ENCODE measurements at places on chromosomes 4 and X.
A peak's percentile ranks its signal among the peaks of the same experiment; 100 is the strongest.

- no peak for DNase-seq
Observed at GRCh38 chrX:118212817-118213183, 96.2 kb upstream of the KLHL13 start.

DNA sequence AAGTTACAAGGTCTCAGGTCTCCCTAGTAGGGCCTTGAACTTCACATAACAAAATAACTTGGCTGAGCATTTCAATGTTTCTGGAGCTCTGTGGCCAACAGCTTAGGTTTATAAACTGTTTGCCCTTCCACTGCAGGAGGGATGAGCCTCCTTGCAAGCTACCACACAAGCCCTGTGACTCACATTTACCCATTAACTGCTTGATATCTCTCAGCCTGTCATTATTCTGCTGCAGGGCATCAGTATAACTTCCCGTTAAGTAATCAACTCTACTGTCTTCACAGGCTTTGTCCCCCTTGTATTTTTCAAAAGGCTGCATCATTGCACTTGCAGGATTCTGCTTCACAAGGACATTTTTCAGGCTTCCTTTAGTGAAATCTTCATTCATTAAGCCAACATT lies 151.7 kb upstream of the CXCL13 start:
- no peak for DNase-seq

DNA sequence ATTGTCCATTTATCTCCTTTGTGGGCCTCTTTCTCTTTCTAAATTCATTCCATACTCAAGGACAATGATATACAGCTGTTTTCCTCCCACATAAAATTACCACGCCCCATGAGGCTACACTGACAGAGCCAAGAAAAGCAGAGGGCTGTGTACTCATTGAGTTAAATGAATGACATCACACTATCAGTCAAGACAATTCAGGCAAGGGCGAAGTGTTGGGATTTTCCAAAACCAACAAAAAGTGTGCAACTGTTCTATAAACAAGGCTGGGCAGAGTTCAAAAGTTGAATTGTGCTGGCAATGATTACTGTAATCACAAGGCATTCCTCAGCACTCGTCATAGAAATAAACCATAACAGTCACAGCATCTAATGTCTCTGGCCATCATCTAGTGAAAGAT lies 799.6 kb upstream of the DIAPH2 start:
- no peak for DNase-seq

DNA sequence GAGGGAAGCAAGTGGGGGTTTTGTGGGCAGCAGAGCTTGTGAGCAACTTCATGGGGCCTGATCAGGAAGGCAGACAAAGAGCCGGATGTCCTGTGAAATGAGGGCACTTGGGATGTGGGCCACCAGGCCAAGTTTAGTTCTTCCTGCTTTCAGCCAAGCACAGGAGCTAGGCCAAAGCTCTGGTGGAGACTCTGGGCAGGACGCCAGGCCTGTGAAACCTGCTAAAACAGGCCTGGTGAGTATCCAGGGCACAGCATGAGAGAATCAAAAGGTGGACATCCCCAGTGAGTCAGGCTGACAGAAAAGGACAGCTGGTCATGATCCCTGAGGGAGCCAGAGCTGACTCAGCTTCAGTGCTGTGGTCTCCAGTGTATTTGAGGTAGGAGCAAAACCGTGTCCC lies 95.7 kb downstream of the NPNT start:
- no peak for DNase-seq

- DNase-seq, result no peak
Observed at GRCh38 chr4:117699595-117699994, 334.7 kb upstream of the NDST3 start.

GRCh38 chr4:26842911-26843310 lies 17.7 kb upstream of the STIM2 start:
- DNase-seq, result no peak

GRCh38 chrX:102959471-102959870 lies 22.4 kb downstream of the RAB40AL start:
- no peak for DNase-seq

GRCh38 chrX:9955506-9955905 lies 11.7 kb upstream of the CLDN34 start:
- DNase-seq, result no peak

DNA sequence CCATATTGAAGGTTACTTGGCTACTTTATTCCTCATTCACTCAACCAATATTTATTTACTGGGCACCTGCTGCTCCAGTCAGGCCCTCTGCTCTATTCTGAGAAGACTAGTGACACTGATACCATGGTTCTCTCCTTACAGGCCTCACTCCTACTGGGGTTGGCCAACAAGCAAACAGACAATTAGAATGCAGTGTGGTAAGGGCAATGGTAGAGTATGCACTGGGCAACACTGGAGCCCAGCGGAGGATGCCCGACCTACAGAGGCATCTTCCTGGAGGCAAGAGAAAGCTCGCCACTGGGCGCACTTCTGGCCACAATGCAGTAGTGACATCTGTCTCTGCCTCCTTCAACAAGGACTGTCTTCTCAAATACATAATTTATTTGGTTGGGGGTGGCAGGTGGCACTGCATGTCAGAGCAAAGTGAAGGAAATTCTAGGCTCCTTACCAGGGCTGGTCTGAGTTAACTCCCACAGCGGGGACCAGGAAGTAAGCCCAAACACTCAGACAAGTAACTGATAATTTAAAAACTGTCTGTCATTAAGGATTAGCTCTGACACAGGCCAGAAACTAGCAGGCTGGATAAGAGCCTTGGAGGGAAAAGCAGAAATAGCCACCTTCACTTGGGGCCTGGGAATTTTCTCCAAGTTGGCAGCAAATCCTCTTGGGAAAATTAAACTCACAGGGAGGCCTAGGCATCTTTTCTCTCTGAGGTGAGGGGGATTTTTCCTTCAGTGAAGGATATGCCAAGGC lies 150.7 kb upstream of the EOLA2 start:
- DNase-seq, result no peak

GRCh38 chr4:98692411-98692810 lies 34.0 kb upstream of the TSPAN5 start:
- DNase-seq, result no peak

- DNase-seq, result no peak
Observed at GRCh38 chrX:141701072-141701471, 2.5 kb upstream of the SPANXD start.

- DNase-seq, result no peak
Observed at GRCh38 chr4:79048878-79049277, 109.6 kb upstream of the PAQR3 start.

GRCh38 chrX:3582451-3582850 lies 131.0 kb downstream of the PRKX start:
- DNase-seq, result no peak

DNA sequence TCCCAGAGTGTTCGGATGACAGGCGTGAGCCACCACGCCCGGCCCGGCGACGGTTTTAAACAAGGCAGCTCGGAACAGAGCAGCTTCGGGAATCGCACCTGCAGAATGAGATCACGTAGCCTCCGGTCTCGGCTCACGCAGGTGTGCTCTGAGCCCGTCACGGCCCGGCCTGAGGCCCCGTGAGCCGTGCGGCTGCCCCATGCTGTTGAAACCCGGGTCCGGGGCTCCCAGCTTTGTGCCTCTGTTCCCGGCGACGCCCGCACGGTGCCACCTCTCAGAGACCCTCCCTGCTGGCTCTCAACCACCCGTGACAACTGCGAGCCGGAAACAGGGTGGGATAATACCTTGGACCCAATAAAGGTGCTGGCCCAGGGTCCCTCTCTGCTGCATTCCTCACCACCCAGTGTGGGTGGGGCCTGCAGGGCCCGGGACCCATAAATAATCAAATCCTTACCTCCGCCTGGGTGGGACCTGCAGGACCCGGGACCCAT lies 13.4 kb upstream of the PLCXD1 start:
- DNase-seq, result no peak

GRCh38 chr4:165700855-165701254 lies 172.2 kb upstream of the TLL1 start:
- DNase-seq, result no peak

DNA sequence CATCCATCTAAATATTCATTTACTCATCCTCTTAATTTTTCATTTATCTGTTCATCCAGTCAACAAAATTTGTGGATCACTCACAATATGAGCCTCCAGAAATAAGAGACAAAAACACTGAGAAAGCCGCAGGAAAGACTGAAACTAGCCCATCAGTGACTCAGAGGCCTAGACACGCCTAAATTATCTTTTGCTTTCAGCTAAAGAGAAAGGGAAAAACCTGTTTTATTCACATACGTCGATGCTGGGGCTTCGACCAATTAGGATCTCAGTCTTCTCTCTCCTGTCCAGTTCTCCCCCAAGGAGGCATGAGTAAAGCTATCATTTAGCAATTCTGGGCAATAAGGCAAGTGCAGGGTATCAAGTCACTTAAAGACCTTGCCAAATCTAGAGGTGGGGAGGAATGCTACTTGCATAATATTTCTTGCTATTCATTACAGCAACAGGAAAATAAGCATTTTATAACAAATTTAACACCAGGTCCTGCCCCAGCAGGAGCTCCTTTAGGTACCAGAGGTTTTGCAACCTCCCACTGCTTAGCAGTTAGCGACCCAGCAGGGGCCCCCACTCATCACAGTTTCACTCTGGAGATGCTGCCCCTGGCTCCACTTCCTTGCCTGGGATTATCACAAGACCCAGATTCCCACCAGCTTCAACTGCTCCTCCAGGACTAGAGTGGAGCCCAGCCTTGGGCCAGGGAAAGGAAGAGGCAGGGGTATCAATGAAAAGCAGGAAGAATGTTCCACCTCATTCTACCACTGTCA lies 30.1 kb upstream of the TMEM154 start:
- DNase-seq, result no peak

DNA sequence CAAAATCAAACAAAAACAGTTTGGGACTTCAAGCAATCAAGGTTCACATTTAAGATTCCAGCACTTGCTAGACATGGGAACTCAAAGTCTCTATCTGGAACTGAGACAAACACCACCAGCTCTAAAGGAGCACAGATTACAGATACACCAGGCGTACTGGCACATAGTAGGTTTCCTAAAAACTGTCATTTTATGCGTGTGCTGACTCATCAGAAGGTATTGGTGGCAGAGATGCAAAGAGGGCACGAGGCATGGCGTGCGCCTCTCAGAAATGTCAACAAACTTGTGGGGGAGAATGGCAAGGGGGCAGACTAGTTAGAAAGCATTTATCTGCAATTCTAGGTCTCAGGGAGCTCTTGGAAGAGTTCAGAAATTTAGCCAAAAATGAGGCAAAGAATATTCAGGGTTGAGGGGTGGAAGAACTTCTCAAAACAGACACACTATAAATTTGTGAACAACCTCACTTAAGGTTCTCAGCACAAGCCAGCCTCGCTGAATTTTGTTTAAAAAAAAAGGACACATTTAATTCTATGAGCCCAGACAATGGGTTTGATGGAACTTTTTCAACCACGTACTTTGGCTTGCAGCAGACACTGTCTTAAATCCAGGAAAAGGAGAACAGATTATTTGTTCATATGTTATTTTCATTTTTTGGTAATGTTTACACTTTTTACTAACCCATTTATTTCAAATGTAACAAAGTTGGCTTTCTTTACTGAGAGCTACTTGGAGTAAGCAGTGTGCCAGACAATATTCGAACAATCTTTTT lies 100.0 kb downstream of the SHISA3 start:
- DNase-seq, result no peak

GRCh38 chr4:158578476-158578875 lies 56.8 kb downstream of the RXFP1 start:
- no peak for DNase-seq

GRCh38 chrX:134603806-134604700 lies 54.2 kb downstream of the PLAC1 start:
- no peak for DNase-seq

DNA sequence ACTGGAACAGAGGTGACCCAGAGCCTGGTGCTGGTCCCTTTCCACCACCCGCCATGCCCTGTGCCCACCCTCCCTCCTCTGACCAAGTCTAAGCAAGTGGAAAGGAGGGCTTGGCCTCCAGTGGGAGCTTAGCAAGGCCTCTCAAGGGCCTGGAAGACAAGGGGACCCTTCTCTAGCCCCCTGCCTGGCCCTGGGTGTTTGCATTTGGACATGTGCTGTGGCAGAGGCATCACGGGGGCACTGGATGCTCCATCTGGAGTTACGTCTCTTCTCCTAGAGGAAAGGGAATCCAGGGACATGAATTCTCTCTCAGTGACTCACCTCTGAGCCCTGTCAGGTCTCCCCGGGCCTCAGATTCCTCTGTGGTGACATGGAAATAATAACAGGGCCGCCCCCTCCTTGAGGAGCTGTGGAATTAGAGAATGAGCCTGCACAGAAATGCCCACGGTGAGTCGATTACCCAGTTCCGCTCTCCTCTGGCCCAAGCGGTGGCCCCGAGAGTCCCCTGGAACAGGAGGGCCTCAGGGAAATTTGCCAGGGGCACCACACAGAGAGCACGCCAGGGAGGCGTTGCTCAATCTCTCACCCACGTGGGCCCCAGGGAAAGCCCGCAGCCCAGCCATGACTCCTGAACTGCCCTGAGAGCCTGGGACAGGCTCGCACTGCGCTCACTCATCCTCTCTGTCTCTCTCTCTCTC lies 189.6 kb downstream of the BCOR start:
- no peak for DNase-seq

- DNase-seq, result peak; percentile 53
Observed at GRCh38 chr4:77193511-77194102, 36.6 kb downstream of the CCNG2 start.

GRCh38 chr4:26780539-26780938 lies 80.1 kb upstream of the STIM2 start:
- DNase-seq, result no peak

DNA sequence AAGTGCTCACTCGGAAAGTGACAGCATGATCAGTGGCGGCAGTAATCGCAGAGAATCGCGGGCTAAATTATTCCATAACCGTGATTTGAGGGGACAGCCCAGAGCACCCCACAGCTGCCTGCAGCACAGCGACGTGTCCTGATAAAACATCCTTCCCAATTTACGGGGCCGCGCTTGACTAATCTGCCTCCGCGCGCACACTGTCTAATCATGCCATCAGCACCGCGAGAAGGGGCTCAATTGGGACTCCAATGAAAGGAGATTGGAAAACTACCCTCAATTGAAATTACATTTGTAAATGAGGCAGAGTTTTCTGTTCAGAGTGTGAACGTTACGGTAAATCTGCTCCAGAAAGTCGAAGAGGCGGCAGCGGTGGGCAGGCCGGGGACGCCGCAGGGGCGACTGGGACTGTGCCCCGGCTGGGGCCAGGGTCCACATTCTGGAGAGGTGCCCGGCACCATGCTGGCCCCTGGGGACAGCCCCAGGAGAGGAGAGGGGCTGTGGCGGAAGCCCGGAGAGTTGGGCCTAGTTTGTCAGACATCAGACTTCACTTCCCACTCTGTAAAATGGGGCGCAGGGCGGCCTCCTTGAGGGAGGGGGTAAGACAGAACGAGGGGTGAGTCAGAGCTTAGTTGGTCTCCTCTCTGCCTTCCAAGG lies 107.7 kb downstream of the FAM53A start:
- no peak for DNase-seq

- DNase-seq, result no peak
Observed at GRCh38 chr4:137443031-137443800, 89.1 kb downstream of the PCDH18 start.

DNA sequence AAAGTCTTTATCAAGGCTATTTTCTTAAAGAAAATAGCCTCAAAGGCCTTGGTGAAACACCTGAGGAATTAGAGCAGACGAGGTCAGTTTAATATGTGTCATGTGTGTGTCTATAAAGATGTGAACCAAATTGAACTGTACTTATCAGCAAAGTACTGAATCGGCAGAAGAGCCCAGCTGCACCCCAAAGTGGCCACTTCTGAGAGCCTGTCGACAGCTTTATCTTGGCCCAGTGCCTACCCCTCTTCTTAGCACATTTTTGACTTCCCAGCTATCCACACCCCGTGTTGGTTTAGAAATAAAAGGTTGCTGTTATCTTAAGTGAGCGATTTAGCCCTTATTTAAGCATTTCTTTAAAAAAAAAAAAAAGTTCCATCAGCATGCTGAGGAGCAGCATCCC lies 329.7 kb downstream of the FBXW7 start:
- no peak for DNase-seq

- DNase-seq, result no peak
Observed at GRCh38 chrX:40875476-40875875, 140.1 kb upstream of the MED14 start.

Measured in activated T-helper 9 cell treated with anti-CD3 and anti-CD28 coated beads, Interleukin-2, amount 50 U/mL, for 16 hours (primary cell).